KG1 (cell line): ENCODE measurements at places on chromosomes 12 and 14.

GRCh38 chr14:102445066-102445465 lies 64.5 kb downstream of the ANKRD9 start:
- no peak for DNase-seq

GRCh38 chr14:74244115-74244514 lies 4.9 kb downstream of the VSX2 start:
- no peak for DNase-seq

DNA sequence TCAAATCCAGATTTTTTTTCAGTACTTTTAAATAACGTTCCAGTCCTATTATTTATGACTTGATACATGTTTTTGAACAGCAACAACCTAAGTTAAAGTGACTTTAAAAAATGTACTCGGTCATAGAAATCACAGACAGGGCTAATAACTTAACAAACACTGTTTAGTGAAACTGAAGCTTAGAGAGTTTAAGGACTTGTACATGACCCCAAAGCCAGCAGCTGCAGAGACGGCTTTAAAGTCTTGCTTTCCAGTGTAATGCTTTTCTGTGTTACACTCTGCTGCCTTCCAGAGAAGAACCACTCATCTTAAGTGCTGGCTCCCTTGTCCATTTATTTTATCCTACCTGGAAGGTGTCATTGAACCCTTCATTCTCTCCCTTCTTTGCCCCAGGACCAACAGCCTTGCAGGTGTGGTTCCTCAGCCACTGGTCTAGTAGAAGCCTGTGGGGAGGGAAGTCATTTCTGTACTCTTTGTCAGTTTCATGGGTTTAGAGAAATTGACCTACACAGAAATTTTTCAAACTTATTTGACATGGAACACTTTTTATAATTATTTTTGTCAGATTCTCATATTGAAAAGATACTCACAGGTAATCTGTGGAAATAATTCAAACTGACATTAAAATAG lies 60.9 kb downstream of the NAV3 start:
- no peak for DNase-seq

DNA sequence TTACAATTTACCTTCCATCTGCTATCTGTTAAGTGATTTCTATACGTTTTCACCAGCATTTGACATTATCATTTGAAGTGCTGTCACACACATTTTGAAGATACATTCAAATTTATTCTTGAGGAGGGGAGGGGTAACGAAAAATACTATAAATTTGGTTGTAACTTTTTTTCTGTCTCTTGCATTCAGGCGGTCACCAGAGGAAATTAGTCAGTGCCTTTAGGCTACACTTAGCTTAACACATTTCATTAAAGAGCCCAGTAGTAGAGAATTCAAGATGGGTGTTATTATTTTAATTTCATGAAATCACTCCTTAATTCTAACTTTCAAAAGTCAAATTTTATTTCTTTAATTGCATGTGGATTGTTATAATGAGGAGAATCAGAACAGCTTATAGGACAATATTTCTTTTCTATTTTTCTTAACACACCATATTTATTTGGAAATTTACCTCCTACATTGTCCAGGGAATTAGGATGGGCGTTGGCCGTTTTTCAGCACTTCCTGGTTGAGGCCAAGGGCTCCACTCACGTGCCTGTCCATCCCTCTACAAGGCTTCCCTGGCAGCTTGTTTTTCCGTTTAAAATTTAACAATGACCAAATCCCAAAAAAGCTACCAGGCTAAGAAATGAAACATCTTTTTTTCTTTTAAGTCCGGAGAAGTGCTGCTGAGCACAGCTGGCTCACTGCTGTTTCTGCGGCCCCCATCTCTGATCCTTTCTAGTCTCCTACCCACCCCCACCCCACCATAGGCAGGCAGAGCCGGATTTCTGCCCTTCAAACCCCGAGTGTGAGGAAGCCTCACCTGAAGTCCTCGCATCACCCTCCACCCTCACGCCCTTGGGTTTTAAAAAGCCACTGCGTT lies 1.1 kb upstream of the FAR2 start:
- no peak for DNase-seq

GRCh38 chr14:27181333-27181732 lies 583.5 kb upstream of the NOVA1 start:
- DNase-seq, result no peak

DNA sequence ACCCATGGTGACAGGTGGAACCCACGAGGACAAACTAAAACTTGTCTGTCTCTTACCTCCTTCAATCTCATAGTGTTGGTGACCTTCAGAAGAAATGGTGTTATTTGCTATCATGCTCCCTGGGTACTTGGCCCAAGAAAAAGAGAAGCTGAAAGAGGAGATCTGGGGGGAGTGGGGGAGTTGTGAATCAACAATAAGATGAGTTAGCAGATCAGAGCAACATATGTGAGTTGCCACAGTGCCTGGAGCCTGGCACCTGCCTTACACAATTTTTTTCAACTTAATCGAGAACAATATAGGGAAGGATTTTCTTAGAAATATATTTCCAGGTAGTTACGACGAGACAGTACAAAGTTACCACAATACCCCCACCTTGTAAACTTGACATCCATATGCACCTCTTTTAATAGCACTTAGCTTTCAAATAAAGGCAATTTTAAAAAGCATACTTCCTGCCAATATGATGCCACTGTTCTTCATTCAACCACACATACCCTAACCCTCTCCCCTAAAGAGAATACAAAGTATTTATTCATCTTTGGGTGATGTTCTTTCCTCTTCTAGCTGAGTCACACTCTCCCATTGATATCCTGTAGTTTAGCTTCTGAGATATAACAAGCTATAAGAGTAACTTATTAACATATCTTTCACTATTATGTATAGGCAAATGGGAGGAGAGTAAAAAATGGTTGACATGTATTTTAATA lies 424.1 kb upstream of the OR4E1 start:
- no peak for DNase-seq

DNA sequence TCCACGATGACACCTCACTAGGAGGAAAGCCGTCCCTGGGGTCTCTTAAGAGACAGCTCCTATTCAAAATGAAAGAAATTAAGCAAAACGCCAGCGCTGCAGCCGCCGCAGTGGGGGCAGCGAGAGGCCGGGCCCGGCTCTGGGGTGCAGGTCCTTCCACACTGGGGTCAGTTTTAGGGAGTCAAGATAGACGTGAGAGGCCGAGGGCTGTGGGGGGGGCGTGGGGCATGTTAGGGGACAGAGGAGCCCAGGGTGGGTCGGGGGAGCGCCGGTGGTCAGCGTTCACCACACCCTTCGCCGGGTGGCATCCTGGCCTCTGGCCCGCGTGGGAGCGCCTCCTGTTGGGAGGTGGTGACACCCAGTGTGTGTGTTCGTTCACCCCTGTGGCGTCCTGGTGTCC lies 25.7 kb downstream of the KIF26A start:
- no peak for DNase-seq
